Fibroblast of skin of left quadriceps (primary cell): ENCODE measurements at places on chromosomes 6 and 20.

- DNase-seq, result no peak
These were observed 7.3 kb upstream of the MRPS10 start for GRCh38 chr6:42225029-42225339.

DNA sequence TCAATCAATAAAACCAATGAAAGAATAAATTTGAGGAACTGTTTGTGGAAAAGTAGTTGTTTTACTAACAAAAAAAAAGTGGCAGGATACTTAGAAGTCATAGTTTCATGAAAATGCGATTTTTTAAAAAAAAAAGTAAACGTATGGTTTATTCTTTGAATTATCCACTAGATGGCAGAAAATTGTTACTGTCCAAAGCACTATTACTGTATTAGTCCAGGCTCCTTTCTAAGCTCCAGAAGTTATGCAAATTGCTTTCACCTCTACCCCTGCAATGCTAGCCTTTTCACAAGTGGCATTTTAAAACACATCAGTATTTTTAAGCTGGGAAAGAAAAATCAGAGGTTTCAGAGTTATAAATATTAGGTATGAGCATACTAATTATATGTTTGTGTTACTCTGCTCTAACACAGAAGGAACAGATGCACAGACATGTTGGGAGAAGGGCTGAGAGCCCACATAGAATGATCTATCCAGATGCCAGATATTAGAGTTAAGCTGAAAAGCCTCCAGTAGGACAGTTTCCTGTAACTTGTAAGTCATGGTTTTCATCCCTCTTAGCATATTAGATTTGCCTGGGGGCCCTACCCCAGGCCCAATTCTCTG lies 63.9 kb downstream of the FHL5 start:
- peak; percentile 5 for DNase-seq

GRCh38 chr6:137673603-137674002 lies 179.4 kb upstream of the OLIG3 start:
- DNase-seq, result no peak

- DNase-seq, result no peak
These were observed 19.8 kb upstream of the MAP1LC3A start for GRCh38 chr20:34538671-34539123.

DNA sequence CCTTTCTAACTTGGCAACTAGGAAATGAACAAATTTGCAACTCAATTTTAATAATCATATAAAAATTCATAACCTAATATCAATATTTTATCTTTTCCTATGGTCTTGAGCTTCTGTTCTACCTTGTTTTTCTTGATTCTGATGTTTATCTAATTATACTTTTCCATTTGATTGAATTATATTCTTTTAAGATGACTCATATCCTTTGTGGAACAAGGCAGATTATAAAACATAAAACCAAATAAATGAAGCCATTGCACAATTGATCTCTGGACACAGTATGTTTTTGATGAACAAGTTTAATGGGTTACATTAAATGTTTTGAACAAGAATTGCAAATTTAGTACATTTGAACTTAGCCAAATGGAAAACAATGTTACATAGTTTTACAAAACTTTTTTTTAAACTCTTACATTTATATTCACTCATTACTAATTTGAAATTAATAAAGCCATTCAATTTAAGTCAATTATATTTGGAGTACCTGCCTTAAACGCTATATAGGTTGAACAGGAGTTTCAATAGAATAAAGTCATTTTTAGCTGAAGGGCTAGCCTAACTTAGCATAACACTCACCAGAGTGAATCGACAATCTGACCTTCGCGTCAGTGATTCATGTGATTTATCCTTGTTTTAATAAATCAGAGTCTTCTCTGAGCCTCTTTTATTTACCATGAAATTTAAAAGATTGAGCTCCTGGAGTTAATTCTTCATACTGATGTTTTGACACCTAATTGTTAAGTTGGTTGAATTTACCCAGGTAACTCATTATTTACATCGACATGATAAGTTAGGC lies 3.8 kb downstream of the NCOA7 start:
- DNase-seq, result no peak

- no peak for DNase-seq
These were observed 12.7 kb upstream of the SMOC2 start for GRCh38 chr6:168428052-168428826.

DNA sequence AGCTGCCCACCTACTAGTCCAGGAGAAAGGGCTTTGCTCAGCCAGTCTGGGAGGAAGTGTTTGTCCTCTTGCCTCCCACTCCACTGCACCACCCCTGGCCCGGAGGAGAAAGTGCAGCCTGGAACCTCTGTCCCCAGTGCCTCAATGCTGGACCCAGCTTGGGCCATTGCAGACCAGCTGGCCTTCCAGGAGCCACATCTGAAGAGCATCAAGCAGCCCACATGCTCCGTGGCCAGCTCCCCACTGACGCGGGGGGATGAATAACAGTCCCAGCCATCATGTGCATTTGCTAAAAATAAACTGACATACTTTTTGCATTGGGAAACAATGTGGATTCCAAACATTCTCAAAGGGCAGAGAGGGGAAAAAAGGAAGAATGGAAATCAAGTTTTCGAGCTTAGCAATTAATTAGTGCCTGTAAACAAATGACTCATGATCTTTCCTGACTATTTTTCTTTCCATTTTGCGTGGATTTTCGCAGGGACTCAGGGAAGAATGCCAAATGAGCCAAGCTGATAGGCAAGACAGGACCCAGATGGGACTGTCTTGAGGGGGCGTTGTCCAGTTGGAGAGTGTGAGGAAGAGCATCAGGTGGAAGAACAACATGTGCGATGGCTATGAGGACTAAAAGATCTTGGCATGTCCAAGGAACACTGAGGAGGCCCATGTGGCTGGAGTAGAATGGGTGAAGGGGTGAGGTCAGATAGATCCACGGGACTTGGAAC lies 34.1 kb downstream of the CEBPB start:
- DNase-seq, result peak; percentile 86

GRCh38 chr6:73830119-73830518 lies 134.1 kb downstream of the CD109 start:
- DNase-seq, result no peak

DNA sequence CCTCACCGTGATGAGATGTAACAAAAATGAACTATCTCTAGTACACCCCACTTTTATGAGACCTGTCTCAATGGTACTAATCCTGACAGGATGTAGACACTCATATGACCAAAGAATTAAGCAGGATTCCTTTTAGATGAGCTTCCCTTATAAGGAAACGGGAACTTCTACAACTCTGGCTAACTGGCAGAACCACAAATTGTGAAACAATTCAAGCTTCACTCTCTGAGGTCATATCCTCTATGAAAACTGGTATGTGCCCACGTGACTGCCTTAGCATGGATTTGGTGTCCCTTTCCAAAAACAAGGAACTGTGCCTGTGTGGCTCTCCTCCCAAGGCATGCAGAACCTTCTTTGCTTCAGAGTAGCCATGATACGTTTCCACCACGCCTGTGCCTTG lies 14.1 kb upstream of the CPNE5 start:
- peak; percentile 67 for DNase-seq

- peak; percentile 45 for DNase-seq
These were observed 192.5 kb downstream of the COL9A1 start for GRCh38 chr6:70110126-70111022.

GRCh38 chr20:60381643-60382400 lies 423.6 kb downstream of the CDH26 start:
- no peak for DNase-seq

DNA sequence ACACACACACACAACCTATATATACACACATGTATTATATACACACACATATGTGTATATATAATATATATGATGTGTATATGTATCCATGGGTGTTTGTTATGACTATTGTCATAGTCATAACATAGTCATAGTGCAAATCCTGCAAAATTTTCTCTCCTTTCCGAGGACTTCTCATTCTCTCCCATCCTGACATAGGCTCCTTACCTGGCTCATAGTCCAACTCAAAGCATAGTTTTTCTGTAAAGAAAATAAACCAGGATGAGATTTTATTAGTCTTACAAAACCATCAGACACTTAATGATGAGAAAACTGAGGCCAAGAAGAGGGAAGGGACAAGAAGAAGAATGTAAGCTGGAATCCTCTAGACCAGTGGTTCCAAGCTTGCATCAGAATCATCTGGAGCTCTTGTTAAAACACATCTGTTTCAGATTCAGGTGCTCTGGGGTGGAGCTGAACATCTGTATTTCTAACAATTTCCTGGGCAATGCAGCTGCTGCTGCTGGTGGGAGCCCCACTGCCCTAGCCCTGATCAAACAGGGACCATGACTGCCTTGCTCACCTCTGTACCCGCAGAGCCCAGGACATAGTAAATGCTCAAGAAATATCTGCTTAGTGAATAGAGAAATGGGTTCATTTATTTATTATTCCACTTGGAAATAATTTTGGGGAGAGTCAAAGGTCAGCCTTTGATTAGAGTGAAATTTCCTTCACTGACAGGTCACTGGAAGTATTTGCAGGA lies 5.3 kb downstream of the TRIM10 start:
- DNase-seq, result no peak

DNA sequence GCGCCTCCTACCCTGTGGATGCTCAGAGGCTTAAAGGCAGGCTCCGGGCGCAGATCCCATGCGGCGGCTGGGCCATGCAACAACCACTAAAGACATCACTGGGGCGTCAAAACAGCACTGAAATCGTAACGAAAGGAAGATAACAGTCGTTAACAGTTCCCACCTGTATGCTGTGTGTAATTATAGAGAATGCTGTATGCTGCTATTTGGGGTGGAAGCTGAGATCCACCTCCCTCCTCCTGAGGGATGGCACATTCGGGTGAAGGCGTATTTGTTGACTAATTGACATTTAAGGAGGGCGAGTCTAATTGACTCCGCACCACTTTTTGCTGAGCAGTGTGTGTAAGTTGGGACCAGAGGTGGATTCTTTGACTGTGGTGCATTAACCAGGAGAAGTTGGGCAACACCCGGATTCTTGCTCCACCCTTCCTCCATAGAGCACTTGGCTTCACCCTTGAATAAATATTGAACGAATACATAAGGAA lies 687 bp downstream of the SLC35A1 start:
- DNase-seq, result peak; percentile 19

- DNase-seq, result no peak
These were observed 773.6 kb upstream of the SLC35B3 start for GRCh38 chr6:9208966-9209365.

- no peak for DNase-seq
These were observed 175.3 kb downstream of the LRFN2 start for GRCh38 chr6:40411881-40412280.

DNA sequence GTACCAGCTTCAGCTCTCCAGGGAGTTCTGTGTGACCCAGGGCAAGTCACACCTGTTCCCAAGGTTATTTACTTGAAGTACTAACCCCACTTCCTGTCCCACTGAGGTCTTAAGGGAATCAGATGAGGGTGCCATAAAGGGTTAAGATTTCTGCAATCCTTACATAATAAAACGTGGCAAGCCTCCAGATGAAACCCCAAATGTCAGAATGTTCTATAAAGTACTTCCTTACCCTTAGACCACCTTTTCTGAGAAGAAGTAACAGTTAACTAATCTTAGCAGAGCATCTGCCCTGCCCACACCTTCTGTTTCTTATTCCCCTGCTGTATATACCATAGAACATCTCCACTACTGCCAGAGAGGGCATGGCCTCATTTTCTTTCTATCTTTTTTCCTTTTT lies 6.0 kb upstream of the AVP start:
- DNase-seq, result no peak

GRCh38 chr6:19719691-19720128 lies 117.5 kb upstream of the ID4 start:
- DNase-seq, result no peak

DNA sequence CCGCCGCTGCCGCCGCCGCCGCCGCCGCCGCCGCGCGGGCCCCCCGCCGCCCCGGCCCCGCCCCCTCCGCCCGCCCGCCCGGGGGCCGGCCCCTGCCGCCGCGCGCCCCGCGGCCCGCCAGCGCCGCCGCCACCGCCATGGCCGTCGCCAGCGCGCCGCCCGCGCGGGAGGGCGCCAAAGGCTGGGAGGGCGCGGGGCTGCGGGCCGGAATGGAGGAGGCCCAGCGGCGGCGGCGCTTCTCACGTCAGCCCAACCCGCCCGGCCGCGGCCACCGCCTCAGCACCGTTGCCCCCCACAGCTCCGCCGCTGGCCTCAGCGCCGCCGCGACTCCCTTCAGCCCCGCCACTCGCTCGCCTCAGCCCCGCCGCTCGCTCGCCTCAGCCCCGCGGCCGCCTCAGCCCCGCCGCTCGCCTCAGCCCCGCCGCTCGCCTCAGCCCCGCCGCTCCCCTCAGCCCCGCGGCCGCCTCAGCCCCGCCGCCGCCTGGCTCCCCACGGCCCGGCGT lies 258 bp downstream of the PHF10 start:
- DNase-seq, result no peak

- no peak for DNase-seq
These were observed 15.8 kb downstream of the IL22RA2 start for GRCh38 chr6:137157601-137158000.

GRCh38 chr6:72911463-72912155 lies 289.7 kb downstream of the KCNQ5 start:
- DNase-seq, result peak; percentile 15

DNA sequence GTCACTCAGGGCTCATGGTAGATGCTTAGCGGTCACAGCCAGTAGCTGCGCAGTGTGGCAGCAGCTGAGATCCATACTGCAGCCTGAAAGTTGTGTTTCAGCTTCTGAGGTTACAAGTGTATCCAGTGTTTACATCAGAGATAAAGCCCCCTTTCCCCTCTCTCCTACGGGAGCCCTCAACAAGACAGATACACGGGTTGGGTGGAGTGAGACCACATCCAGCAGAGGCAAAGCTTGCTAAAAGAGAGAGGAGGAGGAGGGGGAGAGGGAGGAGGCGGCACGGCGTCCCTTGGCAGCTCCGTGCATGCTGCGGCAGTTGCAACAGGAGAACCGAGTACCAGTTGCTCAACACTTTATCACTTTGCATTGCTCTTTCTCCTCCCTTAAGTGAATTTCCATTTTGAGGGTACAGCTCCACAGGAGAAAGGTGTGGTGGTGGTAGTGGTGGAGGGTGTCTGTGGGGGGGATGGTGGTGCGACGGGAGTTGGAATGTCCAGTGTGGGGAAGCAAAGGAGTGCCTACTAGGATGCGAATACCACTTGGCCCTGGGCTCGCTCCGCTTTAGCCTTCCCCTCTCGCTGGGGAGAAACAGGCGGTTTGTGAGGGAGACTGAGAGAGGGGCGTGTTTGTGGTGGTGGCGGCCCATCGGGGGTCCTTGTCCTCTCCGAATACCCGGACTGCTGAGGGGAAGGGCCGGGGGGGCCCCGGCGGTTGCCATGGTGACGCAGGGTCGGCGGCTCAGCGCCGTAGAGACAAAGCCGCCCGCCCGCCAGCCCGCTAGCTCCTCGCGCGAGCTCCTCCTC lies 405 bp upstream of the RNF182 start:
- DNase-seq, result peak; percentile 16

DNA sequence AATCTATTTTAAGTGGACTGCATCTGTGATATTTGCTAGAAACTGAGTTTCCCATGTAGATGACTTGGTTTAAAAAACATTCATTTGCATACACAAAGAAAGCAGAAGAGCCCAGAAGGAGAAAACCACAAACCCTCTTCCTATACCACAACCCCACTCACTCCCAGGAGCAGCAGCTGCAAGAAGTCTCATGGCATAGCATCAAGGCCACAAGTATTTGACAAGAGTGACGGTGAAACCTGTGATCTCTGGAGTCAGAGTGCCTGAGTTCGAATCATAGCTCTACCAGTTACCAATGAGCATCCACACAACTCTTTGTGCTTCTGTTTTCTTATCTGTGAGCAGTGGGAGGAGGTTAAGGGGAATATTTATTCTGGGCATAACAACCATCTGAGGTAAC lies 44.7 kb upstream of the SIRPG start:
- DNase-seq, result no peak
